ENCODE measurements at places on chromosomes 13 and 19.

GRCh38 chr13:72886272-72887067 lies 104.5 kb downstream of the PIBF1 start:
- DNase-seq = no peak

DNA sequence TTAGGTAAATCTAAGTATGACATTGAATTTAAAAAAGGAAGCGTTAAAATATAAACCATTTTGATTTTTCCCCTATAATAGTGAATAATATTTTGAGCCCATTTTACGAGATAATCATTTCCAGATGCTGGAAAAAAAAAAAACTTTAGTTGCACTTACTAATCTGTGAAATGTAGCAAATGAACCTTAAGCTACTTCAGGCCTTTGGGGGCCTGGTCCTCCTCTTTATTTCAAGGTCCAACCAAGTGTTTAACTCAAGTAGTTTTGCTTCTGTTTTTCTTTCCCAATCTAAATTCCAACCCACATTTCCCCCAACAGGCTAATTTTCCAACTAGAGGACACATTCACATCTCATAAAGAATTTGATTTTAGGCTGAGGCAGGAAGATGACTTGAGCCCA lies 101.2 kb downstream of the TNFRSF19 start:
- no peak for DNase-seq

- DNase-seq = no peak
Observed at GRCh38 chr13:74465271-74465670, 331.1 kb upstream of the KLF12 start.

- no peak for DNase-seq
Observed at GRCh38 chr19:19746286-19747213, 13.6 kb upstream of the ZNF14 start.

DNA sequence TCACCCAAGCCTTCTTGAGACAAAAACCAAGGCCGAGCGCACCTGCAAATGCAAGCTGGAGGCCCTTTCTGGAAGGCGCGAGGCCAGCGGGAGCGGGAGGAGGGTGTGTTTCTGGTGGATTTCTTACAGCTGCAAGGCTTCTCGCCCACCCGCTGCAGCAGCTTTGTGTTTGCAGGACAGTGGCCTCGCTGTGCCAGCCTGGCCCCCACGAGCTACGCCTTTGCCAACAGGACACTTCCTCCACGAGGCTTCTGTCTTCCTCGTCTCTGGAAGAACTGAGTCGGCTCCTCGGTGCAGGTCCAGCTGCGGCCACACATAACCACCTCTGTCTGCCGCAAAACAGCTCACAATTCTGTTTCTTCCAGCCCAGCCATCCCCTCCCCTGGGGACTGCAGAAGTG lies 10.1 kb downstream of the ATCAY start:
- no peak for DNase-seq

DNA sequence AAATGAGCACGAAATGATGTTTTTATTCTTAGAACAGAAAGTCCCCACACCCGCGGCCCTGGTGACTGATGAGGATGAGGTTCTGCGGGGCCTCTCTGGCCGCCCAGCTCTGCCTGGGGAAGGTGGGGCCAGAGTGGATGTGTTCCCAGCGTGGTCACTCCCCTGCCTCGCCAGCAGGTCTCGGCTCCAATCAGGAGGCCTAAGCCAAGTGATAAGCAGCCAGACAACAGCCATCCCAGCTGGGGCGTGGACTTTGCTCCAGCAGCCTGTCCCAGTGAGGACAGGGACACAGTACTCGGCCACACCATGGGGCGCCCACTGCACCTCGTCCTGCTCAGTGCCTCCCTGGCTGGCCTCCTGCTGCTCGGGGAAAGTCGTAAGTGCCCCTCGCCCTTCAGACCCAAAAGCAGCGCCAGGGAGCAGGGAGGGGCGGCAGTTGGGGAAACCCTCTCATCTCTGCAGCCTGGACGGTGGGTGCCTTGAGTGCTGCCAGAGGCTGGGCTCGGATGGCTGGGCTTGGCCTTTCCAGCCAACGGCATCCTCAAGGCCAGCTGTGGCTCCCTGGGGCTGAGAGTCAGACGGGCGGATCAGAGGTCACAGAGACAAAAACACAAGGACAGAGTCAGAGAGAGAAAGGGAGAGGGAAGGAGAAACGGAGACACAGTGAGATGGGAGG lies at the start of gene F10:
F10 (plus strand) TSS at position 250 of the 676 bp plus-strand sequence; CDS start at position 307, 57 bp downstream.
- DNase-seq = peak; percentile 68

DNA sequence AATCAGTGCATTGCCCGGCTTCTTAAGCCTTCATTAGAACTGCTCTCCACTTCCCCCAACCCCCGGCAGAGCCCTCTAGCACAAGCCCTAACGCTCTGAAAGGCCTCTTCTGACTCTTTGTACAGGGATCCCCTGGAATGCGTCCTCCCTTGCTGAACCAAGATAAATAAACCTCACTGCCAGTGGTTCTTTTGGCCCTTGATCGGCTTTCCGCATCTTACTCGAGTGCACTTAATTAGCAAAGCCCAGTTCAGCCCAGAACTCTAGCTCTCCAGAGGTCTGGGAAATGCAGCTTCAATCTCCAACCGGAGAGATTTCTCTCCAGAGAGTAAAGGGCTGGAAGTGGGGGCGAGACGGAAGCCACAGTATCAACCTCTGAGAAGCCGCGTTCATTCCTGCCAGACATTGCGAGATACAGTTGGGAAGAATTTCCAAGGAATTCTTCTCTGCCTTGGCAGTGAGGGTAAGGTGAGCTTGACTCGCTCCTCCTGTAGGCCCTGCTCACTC lies 8.7 kb upstream of the ZNF444 start:
- DNase-seq = no peak

DNA sequence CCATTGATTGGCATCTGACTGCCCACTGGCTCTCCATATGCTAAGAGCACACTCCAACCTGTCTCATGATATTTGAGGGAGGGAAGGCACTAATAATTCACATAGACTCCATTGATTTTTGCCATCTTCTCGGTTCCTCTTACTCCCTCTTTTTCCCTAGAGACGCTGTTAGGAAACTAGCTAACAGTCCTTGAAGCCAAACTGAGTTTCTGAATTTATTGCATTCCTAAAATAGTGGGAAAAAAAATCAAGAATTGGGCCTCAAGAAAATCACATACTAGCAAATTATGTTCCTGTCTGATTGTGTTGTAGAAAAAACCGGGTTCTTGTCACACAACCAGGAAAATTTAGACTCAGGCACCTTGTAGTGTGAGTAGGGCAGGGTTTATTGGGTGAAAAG lies 86.4 kb upstream of the SLC7A1 start:
- no peak for DNase-seq

All from skin of body (tissue), 3 donors.